GM23248 (cell line): ENCODE measurements at places on chromosomes 11 and 22. TPM values are rescaled to one million over a fixed set of nuclear protein-coding genes. Genes with fewer than 3 reads are reported as not detected.
A peak's percentile ranks its signal among the peaks of the same experiment; 100 is the strongest.

- no peak for DNase-seq
Measured at GRCh38 chr22:46654927-46655595, 34.9 kb downstream of the GRAMD4 start.

- peak; percentile 84 for DNase-seq
Measured at GRCh38 chr11:95863486-95864140, 60.3 kb downstream of the MTMR2 start.

- peak; percentile 91 for DNase-seq
Measured at GRCh38 chr22:30609260-30610185, 2.5 kb downstream of the TCN2 start.

DNA sequence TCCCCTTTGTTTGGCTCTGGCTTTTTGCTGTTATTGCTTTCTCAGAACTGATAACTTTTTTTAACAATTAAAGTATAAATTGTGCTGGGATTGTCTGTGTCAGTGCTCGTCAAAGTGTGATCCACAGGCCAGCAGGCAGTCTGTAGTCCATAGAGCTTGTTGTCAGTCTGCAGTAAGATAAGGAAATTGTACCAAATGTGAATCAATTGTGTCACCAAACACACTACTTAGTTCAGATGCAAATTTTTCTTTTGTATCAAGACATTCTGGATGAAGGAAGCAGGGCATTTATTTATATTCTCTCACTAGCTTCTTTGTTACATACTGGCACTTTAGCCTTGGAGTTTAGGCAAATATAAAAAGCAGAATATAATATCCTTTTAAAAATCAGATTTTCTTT, 121.0 kb downstream of the WNT11 start:
- DNase-seq, result no peak

UCP3 gene
- 0.22 TPM in 1 of 2 replicates, not detected in the other for polyA plus RNA-seq
